ENCODE measurements at places on chromosomes 11 and 22.

- DNase-seq = no peak
Measured at GRCh38 chr11:12389676-12390657, 12.6 kb downstream of the PARVA start.

DNA sequence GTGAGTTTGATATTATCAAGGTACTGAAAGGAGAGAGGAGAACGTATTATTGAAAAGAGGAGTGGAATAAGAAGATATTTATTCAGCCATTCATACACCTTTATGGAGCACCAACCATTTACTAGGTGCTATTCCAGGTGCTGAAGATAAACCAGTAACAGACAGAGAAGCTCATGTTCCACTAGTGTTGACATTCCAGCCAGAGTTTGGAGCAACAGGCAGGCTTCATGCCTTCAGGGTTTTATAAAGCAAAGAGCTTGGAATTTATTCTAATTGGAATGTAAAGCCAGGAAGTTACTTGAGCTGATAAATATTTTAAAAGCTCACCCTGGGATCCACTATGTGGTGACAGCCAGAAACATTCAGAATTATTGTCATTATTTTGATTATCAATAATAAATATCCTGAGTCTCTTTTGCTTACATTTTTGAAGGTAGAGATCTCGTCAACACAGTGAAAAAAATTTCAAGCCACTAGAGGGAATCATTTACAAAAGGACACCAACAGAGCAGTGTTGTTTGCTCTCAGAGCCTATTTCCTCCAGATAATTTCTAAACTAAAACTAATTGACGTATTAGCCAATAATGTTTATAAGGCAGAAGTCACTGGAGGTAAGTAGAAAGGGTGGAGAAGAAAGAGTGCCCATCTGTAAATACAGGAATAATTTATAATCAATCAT lies 172.0 kb downstream of the KCNA4 start:
- no peak for DNase-seq

GRCh38 chr22:23212061-23213021 lies 32.0 kb downstream of the BCR start:
- no peak for DNase-seq

DNA sequence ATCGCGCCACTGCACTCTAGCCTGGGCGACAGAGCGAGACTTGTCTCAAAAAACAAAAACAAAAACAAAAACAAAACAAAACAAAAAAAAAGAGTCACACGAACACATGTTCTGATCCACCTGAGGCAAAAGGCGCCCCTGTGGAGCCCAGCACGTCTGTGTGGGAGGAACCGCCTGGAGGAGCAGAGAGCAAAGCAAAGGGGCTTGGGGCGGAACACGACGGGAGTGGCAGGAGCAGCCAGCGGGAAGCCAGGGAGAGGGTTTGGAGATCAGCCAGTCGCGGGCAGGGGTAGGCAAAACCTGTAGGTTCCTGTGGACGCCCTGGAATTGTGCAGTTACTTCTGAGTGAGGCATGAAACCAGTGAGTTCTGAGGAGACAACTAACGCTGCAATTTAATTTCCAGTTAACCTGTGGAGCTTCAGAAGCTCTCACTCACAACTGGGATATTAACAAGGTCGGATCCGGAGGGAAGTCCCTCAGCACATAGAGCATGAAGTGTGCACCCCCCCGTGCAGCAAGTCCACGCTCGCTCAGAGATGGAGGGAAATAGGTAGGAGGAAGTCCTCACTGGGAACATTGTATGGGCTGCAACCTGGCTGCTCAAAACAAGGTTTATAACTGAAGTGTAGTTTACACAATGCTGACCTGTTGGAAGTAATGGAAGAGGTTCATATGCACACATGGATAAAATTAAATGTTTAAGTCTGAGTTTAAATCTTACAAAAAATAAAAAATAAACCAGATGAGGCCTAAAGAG lies 13.2 kb upstream of the USP18 start:
- DNase-seq = no peak

- DNase-seq = no peak
Measured at GRCh38 chr22:43526117-43526655, 114.4 kb downstream of the MPPED1 start.

DNA sequence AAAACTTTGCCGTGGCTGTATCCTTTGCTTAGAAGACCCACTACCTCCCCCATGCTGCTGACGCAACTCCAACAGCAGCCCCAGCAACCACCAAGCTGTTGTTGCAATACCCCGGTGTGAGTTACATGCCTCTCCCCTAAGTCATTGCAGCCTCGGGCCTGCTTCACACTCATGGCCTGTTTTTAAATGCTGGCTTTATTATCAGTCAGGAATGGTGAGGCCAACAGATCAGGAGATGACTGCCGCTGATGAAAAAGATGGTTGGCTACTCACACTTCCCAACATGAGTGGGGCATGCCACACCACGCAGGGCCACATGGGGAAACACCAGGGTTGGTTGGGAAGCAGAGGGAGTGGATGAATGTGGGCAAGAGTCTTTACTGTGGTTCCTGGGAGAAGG lies 171.5 kb upstream of the SYT13 start:
- DNase-seq = no peak

- DNase-seq = peak; percentile 61
Measured at GRCh38 chr11:86176165-86176884, 68.2 kb upstream of the EED start.

DNA sequence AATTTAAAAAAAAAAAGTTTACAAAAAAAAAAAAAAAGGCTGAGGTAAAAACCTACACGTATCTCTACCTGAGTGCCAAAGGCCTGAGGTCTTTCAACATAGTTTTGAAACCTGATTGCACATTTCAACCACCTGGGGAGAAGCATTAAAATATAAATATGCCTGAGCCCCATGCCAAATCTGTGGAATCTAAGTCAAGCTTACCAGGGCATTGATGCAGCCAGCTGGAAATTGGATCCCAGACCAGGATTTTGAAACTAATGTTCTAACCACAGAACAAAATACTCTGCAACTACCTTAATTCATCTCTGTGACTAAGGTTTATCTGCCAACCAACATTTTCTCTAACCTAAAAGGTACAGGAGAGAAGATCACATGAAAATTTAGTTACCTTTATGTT lies 38.8 kb upstream of the CHRNA10 start:
- DNase-seq = no peak

DNA sequence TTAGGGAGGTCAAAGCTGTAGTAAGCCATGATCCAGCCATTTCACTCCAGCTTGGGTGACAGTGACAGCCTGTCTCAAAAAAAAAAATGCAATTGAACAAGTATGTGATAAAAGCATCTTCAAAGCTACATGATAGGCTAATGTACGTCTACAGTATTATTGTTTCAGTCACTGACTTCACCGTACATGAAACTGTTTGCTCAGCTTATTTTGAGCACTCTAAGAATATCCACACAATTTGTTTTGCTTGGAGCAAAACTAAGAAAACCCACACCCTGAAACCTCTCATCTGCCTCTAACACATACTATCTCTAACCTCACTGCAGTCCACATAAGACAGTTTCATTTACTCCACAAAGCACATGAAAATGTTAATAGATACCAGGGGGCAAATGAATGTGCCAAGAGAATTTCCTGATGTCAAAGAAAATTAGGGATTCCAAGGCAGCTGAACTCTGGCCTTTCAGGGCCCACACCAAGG lies 60.7 kb downstream of the KCNA4 start:
- DNase-seq = no peak

DNA sequence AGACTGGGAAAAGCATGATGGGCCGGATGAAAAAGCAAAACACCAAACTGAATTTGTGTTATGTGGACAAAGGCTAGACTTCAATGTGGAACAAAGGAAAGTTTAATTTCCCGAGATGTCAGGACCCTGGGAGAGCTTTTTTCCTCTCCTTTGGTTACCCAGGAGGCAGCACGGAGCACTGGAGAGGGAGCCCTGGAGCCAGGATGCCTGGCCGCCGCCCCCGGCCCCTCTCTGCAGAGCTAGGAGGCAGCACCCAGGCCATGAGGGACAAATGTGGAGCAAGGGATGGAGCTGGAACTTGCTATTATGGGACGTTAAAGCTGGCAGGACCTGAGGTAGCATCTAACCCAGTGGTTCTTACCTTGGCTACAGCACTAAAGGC lies 108.9 kb downstream of the MORC2 start:
- DNase-seq = no peak

DNA sequence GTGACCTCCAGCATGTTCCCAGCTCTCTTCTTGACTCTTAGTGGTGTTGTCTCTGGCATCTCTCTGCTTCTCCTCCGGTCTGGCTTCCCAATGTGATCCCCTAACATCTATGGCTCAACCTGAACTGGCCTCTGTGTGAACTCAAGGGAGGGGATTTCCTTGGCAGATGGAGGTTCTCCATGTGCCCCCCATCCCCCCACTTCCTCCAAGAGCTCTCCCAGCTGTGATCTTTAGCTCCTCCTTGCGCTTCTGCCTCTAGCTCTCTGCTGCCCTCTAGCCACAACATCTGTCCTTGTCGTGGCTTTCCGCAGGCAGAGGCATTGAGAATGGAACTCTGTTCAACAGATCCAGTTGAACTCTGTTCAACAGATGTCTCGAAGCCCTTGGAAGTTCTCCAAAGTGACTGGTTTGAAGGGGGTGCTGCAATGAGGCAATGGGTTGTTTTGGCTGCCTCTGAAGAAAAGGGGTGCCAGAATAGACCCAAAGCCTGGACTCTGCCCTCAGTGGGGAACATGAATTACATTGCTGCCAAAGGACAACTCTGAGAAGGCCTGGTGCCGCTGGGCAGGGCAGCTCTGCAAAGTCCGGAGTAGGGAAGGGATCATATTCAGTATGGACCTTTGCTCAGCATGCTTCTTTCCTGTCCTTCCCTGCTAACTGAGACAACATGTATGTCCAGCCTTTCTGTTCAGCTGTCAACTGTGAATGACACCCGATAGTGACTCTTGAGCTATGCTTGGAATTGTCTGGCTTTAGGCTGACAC lies 61.9 kb downstream of the ADM start:
- peak; percentile 76 for DNase-seq

GRCh38 chr11:127607487-127608085 lies 607.0 kb upstream of the KIRREL3 start:
- no peak for DNase-seq

DNA sequence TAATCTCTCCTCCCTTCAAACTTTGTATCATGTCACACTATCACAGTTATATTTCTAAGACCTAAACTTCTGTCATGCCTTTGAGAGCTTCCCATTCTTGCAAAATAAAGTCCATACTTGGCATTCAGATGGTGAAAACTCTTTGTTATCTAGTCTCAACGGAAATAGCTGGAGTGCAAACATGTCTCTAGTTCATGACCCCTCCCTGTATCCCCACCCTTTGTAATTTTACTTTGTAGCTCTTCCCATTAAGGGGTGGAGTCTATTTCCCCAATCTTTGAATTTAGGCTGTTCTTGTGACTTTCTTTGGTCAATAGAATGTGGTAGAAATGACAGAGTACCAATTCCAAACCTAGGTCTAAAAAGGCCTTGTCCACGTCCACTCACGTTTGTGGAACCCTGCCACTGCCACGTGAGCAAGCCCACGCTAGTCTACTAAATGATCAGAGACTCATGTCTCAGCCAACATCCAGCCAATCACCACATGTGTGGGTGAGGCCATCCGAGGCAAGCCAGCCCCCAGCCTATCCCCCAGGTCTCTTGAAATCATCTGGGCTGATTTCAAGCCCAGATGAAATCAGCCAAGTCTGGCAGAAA lies 23.4 kb downstream of the SLN start:
- no peak for DNase-seq

GRCh38 chr11:44348114-44348513 lies 38.2 kb upstream of the ALX4 start:
- DNase-seq = no peak

- no peak for DNase-seq
Measured at GRCh38 chr22:19396561-19396933, 35.0 kb downstream of the HIRA start.

DNA sequence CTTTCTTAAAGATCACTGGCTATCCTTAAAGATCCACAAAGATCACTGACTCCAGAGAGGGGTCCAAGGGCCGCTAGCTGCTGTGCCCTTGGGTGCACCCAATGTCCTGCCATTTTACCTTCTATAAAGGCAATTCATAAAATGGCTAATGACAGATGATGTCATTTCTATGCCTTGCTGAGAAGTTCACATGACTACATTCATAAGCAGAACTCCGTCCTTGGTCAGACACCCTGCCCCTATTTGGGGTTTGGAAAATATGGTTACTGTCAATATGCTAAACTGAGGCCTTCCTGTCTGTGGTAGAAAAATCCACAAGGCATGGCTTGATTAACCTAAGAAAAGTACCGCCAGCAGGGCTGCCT lies 60.9 kb upstream of the BMAL1 start:
- no peak for DNase-seq

DNA sequence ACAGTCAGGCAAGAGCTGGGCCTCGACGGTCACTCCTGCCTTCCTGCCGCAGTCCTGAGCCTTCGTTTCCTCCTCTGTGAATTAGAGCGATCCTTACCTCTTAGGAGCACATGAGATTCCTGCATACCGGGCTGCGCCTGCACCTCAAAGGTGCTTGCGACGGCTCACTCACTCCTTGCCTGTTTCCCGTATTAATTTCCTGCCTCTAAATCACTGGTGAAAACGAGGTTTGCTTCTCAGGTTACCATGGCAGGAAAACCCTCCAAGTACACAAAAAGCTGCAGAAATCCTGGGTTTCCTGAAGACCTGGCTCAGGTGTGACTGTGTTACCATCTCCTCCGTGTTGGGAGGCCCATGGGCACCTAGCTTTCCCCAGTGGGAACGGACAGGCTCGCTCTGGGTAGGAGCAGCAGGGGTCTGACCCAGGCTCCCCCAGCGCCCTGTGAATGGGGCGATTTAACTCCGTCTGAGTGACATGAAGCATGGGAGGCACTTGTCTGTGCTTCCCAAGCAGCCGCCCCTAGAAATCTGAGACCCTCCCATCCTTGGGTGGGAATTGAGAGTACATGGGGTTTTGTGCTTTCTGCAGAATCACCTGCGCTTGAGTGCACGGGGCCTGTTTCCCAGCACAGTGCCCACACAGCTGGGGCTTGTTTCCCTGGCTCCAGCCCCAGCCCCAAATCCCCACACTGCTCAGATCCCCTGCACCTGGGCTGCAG lies 64.8 kb downstream of the PHF21B start:
- DNase-seq = no peak

DNA sequence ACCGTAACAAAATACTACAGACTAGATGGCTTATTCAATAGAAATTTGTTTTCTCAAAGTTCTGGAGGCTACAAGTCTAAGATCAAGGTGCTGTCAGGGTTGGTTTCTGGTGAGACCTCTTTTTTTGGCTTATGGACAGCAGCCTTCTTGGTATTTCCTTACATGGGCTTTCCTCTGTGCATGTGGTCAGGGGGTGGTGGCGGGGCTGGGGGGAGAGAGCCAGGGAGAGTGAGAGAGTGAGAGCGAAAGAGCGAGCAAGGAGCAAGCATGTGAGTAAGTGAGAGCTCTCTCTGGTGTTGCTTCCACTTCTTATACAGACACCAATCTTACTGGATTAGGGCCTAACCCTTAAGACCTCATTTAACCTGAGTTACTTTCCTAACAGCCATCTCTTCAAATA lies 181.5 kb downstream of the TMEM135 start:
- DNase-seq = no peak
